HCEC 1CT (cell line): ENCODE measurements at places on chromosomes 12 and 14.
A peak's percentile ranks its signal among the peaks of the same experiment; 100 is the strongest.

- DNase-seq, result no peak
Measured at GRCh38 chr14:67571991-67572323, 28.1 kb downstream of the PIGH start.

DNA sequence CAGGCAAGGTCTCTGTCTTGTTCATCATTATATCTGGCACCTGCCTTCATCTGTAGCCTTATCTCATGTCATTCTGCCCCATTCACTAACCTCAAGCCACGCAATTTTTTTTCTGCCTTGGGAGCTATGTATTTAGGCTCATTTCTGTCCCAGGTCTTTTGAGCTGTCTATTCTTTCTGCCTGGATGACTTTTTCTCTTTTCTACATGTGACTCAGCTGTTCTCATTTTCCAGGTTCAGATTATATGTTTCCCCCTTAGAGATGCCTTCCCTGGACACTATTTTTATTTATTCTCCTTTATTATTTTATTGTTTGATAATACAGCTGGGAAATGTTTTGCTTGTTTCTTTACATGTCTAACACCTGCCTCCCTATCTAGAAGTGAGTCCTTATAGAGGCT is 737.4 kb upstream of the TBX3 start:
- DNase-seq, result no peak

GRCh38 chr12:27861428-27862167 is 81.6 kb upstream of the MANSC4 start:
- DNase-seq, result peak; percentile 24

DNA sequence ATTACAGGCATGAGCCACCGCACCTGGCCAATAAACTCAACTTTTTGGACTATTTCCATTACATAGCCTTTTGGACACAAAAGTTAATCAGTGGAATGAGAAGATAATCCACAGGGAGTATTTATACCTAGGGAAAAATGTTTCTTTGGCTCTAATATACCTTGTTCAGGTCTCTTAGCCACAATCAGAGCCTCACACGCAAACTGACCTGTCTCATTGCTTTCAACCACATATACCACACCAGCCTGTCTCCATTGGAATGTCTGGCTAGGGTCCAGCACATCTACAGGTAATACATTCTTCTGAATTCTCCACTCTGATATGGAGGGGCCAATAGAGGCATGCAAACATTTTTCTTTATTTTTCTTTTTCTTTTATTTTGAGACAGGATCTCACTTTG is 3.8 kb upstream of the RBMS2 start:
- DNase-seq, result no peak

DNA sequence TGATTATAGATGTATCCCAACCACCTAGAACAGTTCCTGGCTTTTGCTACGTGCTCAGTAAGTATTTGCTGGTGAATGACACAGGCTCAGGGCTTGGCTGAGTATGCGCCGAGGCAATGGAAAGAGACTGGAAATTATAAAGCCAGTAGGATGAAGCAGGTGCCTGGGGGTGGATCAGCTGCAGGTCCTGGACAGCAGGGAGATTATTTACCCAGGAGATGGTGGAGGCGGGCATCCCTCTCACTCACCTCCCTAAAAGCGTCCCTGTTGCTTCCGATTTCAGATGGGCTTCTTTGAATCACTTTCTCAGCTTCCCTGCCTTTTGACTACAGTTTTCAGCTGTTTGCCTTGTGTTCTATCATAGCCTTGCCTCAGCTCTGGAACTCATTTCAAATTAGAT is 6.4 kb downstream of the SLC6A13 start:
- DNase-seq, result no peak

DNA sequence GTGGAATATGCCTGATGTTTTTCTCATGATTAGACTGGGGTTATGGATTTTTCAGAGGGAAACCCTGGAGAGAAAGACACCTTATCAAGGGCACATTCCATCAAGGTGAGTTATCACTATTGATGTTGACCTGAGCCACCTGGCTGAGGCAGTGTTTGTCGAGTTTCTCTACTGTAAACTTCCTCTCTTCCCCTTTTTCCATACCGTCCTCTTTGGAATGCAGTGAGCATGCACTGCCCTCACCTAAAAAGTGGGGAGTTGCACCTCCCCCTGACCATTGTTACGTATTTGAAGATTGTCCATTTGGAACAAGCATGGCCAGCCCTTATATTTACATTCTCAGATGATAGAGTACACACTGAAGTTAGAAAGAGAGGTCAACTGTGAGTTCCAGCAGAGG is 53.9 kb upstream of the PWP1 start:
- DNase-seq, result no peak

DNA sequence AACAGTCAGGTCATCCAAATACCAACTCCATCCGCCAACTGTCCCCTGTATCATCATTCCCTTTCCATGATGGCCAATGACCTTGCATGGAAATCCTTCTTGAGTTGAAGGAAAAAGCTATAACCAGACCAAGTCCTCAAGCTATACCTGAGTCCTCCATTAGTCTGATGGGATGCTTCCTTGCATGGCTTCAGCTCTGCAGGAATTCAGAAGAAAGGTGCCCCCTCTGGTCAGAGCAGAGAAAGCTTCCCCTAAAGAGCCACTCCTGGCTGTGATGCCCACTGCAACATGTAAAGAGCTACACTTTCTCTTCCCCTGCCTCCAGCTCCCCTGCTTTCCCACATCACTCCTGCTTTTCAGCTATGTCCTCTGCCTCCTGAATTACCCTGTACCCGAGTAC is 43.1 kb upstream of the FKBP4 start:
- DNase-seq, result no peak

DNA sequence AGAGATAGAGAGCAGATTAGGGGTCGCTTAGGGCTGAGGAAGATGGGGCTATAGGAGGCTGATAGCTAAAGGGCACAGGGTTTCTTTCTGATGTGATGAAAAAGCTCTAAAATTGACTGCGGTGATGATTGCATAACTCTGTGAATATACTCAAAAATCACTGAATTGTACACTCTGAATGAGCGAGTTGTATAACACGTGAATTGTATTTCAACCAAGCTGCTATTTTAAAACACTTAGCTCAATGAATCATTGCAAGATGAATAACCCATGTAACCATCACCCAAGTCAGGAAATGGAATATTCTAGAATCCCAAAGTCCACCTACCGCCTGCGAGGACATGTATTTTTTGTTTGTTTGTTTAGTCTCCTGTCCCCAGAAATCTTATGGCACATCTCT is 60.1 kb upstream of the CCND2 start:
- no peak for DNase-seq

GRCh38 chr12:20125276-20125798 is 243.0 kb upstream of the PDE3A start:
- no peak for DNase-seq

DNA sequence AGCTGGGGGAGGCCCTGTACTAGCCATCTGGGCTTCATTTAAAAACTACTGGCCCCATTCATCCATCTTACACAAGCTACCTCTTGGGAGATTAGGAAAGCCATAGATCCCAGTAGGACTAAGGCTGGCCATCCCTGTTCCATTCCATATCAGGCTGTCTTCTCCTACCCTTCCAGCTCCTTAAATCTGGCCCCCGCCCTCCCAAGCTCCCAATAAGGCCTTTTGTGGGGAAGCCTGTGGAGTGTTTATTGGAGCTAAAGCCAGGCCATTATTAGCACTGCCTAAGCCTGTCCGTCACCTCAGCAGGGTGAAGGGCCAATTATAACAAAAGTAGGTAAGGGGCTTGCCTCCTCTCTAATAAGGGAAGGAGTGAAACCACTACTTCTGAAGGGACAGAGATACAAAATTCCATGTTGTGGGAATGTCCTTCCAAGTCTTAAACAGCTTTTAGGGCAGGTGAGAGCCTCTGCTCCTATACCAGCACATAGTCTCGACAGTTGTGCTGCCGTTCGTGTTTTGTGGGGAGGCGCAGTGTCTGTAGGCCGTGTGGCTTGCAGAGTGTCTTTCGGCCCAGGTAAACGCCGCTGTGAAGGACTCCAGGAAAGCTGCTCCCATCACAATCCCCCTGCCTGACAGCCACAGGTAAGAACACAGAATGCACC is 3.7 kb downstream of the MYL6 start:
- DNase-seq, result no peak

- no peak for DNase-seq
Measured at GRCh38 chr12:103546959-103547358, 40.1 kb upstream of the STAB2 start.

DNA sequence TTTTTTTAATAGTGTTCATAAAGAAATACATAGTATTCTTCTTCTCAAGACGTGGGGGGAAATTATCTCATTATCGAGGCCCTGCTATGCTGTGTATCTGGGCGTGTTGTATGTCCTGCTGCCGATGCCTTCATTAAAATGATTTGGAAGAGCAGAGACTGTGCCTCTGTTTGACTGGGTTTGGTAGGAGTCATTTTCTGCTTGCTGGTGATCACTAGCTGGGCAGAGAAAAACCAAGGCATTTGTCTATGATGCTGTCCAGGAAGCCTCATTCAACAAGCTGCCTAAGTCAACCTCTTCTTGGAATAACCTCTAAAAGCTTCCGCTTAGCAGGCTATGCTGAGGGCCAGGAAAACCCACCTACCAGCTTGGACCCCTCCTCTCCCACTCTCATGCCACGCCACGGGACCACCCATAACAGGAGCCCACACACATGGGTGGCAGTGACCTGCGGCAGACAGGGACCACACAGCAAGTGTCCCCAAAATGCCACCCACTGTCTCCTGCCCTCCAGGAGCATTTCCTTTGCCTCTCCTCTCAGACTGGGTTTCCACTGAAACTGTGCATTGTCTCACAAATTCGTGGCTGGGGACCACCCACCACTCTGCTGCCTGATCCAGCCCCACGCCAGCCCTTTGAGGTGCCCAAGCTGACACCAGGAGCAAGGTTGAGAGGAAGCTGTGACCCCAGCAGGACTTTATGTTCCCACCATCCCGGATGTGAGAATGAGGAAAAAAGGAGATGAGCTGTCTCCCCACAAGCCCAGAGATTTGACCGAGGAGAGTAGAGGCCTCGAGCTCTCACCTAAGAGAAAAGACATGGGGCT is 36.8 kb downstream of the DAD1 start:
- DNase-seq, result no peak

DNA sequence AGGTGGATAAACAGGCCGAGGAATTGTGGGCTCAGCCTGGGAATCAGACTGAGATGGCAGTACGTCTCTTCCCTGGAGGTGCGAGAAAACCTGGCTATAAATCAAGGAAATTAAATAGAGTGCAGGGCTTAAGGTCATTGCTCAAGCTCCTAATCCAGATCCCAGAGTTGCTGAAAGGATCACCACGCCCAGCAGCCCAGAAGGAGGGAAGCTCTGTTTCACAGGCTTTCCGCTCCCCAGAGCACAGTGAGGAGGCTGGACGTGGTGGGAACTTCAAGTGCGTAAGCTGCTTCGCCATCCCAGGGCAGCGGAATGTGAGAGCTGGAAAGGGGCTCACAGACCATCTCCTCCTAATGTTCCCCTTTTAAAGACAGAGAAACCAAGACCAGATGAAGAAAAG is 651.6 kb upstream of the TBX3 start:
- no peak for DNase-seq

- no peak for DNase-seq
Measured at GRCh38 chr14:23469906-23470403, 452 bp downstream of the NGDN start.

GRCh38 chr12:32240162-32240561 is 133.5 kb downstream of the BICD1 start:
- no peak for DNase-seq

- no peak for DNase-seq
Measured at GRCh38 chr12:95380997-95381786, 92.8 kb upstream of the METAP2 start.
